ENCODE measurements at places on chromosomes 7 and 10.

GRCh38 chr10:124091646-124092249 is 1.6 kb downstream of the CHST15 start:
- peak; percentile 59 for DNase-seq

DNA sequence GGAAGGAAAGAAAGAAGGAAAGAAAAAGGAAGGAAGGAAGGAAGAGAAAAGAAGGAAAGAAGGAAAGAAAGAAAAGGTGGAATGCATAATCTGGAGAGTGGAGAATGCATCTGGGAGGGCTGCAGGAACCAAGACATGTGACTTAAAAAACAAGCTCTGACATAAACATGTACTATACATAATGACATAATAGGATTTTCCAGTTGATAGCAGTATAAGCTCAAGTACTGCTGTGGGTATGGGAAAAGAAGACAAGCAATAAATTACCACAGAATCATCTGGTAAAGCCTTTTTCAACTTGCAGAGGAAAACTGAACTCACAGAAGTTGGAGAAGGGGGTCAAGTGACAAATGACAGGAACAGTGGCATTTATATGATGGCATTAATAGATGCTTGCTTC is 345.9 kb downstream of the PLXDC2 start:
- DNase-seq, result no peak

DNA sequence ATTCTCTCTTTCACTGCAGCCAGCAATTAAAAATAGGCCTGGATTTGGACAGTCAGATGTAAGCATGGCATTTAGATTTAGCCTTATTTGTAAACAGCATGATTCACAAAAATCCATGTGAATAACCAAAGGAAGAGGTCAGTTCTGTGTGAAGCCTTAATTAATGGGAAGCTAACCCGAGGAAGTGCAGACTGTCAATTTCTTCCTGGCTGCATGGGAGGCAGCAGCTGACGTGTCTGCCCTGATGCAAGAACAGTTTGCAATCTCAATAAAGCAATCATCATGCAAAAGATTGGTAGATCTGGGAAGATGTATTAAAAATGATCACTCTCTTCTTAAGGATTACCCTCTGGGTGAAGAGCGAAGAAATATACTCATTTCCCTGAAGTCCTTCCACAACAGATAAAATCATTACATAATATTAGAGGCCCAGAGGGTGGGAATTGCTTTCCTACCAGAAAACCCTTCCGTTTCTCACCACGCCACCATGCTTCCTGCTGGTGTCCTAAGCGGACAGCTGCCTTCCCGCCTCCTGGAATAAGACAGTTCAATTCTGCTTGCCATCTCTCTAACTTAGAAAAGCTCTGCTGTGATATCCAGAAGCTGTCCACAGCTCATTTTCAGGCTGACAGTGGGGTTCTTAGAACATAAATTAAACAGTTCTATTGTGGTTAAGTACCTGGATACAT is 526.7 kb upstream of the NRP1 start:
- DNase-seq, result no peak

DNA sequence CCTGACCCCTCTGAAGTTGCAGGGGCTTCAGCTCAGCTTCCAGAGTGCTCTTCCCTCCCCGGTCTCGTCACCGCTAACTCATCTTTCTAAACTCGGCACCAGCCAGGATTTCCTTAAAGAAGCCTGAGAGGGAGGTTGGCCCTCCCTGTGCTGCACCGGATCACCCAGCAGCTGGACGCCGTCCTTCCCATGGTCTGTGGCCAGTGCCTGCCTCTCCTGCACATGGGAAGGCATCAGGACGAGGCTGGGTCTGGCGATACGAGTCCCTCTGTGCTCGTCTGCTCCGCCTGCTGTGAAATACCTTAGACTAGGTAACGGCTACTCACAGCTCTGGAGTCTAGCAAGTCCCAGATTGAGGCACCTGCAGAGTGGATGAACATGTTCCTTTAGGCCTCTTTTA is 179.1 kb downstream of the ZMYND11 start:
- no peak for DNase-seq

DNA sequence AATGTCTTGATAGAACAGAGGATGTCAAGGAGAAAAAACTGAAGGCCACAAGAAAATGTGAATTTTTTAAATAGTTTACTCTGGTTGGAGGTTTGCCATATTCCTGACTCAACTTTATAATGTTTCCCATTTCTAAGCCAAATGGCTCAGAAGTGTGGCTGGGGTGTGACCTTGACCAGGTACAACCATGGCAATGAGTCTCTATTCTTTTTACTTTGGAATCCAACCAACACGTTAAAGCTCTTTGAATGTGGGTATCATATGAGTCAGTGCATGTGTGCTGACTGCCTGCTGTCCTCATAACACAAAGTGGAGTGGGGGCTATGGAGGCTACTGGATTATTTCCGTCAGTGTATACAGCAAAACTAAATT is 33.5 kb upstream of the DLD start:
- DNase-seq, result no peak

- DNase-seq, result peak; percentile 58
These were observed 67.0 kb downstream of the ZRANB1 start for GRCh38 chr10:125008689-125009638.

- no peak for DNase-seq
These were observed 89.0 kb upstream of the STEAP4 start for GRCh38 chr7:88395715-88396114.

- no peak for DNase-seq
These were observed 152.8 kb downstream of the SGMS1 start for GRCh38 chr10:50470798-50471582.

Data from stomach (tissue), 19 donors.